ENCODE measurements at places on chromosomes 6 and 20.

GRCh38 chr6:34697904-34698559 lies 1.5 kb upstream of the ILRUN start:
- no peaks in the 10 kb centered on the region for H3K27me3 ChIP-seq
- no peak overlapping the region for H3K27ac ChIP-seq
- H3K36me3 ChIP-seq: no peaks in the 10 kb centered on the region
- DNase-seq: no peak
- H3K4me3 ChIP-seq: peak overlapping the region; percentile 97

DNA sequence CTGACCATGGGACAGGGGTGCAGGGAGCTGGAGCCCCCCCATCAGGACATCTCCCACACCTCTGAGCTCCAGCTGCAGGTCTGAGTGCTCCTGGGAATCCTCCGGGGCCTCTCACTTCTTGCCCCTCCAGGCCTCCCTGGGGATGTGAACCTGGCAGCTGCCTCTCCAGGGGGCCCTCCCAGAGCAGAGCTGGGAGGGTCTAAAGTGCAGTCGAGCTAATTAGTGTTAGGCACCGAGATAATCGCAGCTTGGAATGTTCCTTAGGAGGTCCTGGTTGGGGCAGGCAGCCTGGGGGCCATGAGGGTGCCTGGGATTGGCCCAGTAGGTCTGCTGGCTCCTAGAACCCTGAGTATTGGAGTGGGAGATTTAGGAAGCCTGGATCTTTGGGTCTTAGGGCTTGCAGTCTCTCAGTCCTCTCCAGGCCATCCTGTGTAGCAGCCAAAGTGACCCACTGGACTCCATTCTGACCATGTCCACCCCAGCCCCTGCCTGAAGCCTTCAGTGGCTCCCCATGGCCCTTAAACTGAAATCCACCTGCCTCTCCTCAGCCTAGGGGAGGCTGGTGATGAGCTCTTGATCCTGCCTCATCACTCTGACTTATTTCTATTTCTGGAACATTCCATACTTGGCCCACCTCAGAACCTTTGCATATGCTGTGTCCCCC lies 26.0 kb downstream of the CEBPB start:
- no peaks in the 10 kb centered on the region for H3K4me1 ChIP-seq
- DNase-seq: no peak
- H3K4me3 ChIP-seq: no peak overlapping the region
- no peaks in the 10 kb centered on the region for H3K27me3 ChIP-seq
- no peaks in the 10 kb centered on the region for H3K36me3 ChIP-seq

GRCh38 chr20:60365064-60365666 lies 406.9 kb downstream of the CDH26 start:
- H3K36me3 ChIP-seq: no peaks in the 10 kb centered on the region
- H3K27me3 ChIP-seq: no peaks in the 10 kb centered on the region
- no peak overlapping the region for H3K4me3 ChIP-seq
- H3K4me1 ChIP-seq: no peaks in the 10 kb centered on the region
- no peak overlapping the region for H3K27ac ChIP-seq

DNA sequence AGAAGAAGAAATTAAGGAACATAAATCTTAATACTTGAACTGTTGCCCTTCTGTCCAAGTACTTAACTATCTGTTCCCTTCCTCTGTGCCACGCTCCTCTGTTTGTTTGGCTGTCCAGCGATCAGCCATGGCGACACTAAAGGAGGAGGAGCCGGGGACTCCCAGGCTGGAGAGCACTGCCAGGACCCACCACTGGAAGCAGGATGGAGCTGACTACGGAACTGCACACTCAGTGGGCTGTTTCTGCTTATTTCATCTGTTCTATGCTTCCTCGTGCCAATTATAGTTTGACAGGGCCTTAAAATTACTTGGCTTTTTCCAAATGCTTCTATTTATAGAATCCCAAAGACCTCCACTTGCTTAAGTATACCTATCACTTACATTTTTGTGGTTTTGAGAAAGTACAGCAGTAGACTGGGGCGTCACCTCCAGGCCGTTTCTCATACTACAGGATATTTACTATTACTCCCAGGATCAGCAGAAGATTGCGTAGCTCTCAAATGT lies 17.1 kb downstream of the IRF4 start:
- no peaks in the 10 kb centered on the region for H3K4me1 ChIP-seq
- peaks cover 12% of the 10 kb centered on the region for H3K27me3 ChIP-seq
- no peak overlapping the region for H3K4me3 ChIP-seq
- no peaks in the 10 kb centered on the region for H3K36me3 ChIP-seq

DNA sequence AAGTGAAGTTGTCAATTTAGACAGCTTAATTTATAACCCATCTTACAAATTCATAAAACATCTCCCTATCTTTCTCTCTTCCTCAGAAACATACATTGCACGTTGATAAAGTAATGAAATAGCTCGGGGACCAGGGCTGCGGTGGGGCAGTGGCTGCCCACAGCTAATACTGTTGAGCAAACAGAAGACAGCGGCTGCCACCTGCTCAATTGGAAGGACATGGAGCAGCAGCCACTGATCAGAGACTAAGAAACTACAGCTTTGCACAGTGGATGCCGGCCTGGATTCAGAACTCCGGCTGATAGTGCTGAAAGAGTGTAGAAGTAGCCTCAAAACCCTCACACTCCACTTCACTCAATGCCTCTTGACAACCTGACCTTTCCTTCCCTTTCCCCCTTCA lies 157.9 kb upstream of the PDE10A start:
- H3K4me3 ChIP-seq: no peak overlapping the region
- H3K27me3 ChIP-seq: no peaks in the 10 kb centered on the region
- DNase-seq: no peak
- no peak overlapping the region for H3K27ac ChIP-seq
- H3K4me1 ChIP-seq: no peaks in the 10 kb centered on the region

DNA sequence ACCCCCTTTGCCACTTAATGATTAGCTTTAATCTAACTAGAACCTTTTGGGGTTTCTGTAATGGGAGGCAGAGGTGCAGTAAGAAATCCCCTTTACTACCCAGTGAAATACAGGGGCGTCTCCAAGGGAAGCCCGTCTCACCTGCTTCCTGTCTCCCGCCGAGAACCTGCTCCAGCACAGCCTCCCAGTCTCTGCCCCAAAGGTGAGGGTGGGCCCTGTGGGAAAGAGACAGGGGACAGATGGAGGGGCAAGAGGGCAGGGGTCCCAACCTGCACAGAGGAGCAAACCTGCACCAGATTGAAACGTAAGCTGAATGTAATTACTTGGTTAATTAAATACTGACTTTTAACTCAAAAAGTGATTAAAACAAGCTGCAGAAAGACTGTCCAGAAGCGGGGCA lies 474.2 kb upstream of the SULF2 start:
- no peaks in the 10 kb centered on the region for H3K36me3 ChIP-seq
- H3K4me1 ChIP-seq: no peaks in the 10 kb centered on the region
- no peak overlapping the region for H3K27ac ChIP-seq

DNA sequence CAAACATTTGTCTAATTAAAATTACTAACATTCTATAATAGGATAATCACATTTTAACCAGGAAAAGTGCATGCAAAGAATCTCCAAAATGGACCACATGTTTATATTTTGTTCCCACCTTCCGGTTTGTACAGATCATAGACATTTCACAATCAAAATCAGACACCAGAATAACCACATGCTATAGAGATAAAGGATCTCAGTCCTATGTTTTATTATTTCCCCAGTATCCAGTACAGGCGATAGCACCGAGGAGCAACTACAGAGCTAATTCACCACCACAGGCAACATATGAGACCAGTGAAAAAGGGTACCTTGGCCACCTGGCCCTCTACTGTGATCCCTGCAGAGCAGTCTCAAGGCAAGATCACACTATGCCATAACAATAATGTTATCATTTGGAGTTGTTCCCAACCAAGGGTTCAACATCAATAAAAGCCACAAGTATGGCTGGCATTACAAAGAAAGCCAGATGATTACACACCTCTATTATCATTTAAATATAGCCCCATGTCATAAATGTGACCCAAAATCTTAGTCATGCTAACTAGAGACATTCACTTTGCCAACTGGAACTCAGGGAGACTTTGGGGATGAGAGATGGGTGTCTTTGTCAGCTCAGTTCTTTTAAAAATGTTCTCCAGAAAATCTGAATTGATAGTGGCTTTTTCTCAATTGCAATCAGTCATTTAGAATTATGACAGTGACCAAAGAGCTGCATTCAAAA lies 46.7 kb downstream of the RALGAPA2 start:
- no peaks in the 10 kb centered on the region for H3K36me3 ChIP-seq
- peaks cover 27% of the 10 kb centered on the region for H3K4me1 ChIP-seq

DNA sequence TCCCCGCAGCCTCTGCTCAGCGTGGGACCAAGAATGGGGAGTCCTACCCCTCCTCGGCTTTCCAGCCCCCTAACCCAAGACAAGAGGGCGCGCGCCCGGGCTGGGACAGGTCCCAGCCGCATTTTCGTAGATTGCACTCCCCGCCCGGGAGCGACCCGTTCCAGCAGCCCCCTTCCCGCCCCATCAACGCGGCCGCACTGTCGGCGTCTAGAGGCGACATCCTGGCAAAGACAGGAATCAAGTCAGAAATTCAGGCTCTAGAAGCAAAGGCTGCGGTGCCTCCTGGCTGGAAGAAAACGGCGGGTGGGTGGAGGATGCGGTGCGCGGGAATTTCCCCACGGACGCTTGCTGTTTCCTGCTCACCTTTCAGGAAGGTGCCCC lies 957 bp downstream of the PROKR2 start:
- no peaks in the 10 kb centered on the region for H3K36me3 ChIP-seq
- DNase-seq: no peak
- peaks cover 8% of the 10 kb centered on the region for H3K27me3 ChIP-seq
- H3K4me1 ChIP-seq: no peaks in the 10 kb centered on the region
- H3K4me3 ChIP-seq: no peak overlapping the region

GRCh38 chr6:3621411-3621810 lies 130.1 kb downstream of the PXDC1 start:
- no peaks in the 10 kb centered on the region for H3K36me3 ChIP-seq
- peaks cover 7% of the 10 kb centered on the region for H3K27me3 ChIP-seq
- H3K4me1 ChIP-seq: no peaks in the 10 kb centered on the region
- no peak overlapping the region for H3K4me3 ChIP-seq

- H3K27ac ChIP-seq: no peak overlapping the region
Observed at GRCh38 chr6:52984247-52984646, 10.8 kb downstream of the GSTA4 start.

GRCh38 chr6:144899161-144899560 lies 614.0 kb downstream of the UTRN start:
- no peaks in the 10 kb centered on the region for H3K27me3 ChIP-seq
- DNase-seq: no peak
- no peak overlapping the region for H3K4me3 ChIP-seq
- H3K36me3 ChIP-seq: no peaks in the 10 kb centered on the region

DNA sequence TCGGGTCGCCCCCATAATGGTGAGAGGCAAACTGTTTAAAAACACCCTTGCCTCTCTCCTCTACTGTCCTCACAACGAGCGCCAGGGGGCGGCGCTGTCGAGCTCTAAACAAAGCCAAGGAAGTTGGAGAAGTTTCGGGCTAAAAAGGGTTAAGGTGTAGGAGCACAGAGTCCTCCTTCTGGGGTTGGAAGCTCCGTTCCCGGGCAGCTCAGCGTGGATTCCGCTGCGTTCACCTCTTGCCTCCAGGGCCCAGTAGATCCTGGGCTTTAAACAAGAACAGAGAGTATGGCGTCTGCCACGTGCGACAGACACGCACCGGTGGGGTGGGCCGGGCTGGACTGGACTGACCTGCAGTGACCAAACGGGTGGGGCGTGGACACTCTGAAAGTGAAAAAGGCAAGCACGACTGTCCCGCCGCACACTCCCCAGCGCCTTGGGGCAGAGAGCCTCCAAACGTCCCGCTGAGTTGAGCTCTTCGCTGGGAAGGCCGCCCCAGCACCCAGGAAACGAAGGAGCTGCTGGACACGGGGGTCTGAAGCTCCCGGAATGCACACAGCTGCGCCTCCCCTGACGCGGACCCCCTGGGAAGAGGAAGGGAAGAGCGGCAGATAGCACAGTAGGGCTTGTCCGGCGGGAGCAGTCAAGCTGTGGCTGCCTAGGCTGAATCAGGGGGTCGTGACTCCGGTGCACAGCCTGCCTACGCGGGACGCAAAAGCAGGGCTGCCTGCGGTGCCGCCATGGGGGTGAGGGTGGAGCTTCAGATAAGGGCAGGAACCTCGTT lies 1.6 kb upstream of the THBD start:
- H3K4me1 ChIP-seq: peaks cover 33% of the 10 kb centered on the region
- DNase-seq: peak; percentile 88
- peak overlapping the region; percentile 88 for H3K27ac ChIP-seq
- H3K4me3 ChIP-seq: peak overlapping the region; percentile 66
- H3K36me3 ChIP-seq: no peaks in the 10 kb centered on the region
- H3K27me3 ChIP-seq: peaks cover 4% of the 10 kb centered on the region

DNA sequence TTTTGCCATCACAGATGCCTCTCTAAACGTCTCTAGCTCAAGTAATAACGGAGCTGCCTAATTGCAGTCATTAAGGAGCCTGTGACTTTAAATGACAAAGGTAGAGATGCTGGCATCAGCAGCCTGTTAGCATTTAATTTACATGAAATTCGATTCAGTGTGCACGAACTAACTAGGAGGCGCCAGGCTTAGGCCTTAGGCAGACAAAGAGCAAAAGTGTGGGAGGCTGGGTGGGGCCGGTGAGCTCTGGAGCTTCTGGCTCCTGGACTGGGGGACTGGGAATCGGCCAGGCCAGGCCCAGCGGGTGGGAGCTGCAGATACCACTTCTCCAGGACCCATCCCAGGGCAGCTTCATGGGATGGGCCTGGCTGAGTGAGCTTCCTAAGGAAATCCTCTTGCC lies 170.0 kb upstream of the AGPAT4 start:
- no peak overlapping the region for H3K4me3 ChIP-seq
- no peaks in the 10 kb centered on the region for H3K27me3 ChIP-seq
- peaks cover under 1% of the 10 kb centered on the region for H3K4me1 ChIP-seq
- no peaks in the 10 kb centered on the region for H3K36me3 ChIP-seq

GRCh38 chr20:10539818-10540553 lies 104.9 kb downstream of the SLX4IP start:
- H3K4me1 ChIP-seq: no peaks in the 10 kb centered on the region
- no peak for DNase-seq
- no peaks in the 10 kb centered on the region for H3K27me3 ChIP-seq
- no peaks in the 10 kb centered on the region for H3K36me3 ChIP-seq

- no peak overlapping the region for H3K27ac ChIP-seq
- H3K4me3 ChIP-seq: no peak overlapping the region
- no peak for DNase-seq
- H3K4me1 ChIP-seq: no peaks in the 10 kb centered on the region
- peaks cover 76% of the 10 kb centered on the region for H3K27me3 ChIP-seq
Observed at GRCh38 chr6:29834564-29835436, 7.2 kb downstream of the HLA-G start.

DNA sequence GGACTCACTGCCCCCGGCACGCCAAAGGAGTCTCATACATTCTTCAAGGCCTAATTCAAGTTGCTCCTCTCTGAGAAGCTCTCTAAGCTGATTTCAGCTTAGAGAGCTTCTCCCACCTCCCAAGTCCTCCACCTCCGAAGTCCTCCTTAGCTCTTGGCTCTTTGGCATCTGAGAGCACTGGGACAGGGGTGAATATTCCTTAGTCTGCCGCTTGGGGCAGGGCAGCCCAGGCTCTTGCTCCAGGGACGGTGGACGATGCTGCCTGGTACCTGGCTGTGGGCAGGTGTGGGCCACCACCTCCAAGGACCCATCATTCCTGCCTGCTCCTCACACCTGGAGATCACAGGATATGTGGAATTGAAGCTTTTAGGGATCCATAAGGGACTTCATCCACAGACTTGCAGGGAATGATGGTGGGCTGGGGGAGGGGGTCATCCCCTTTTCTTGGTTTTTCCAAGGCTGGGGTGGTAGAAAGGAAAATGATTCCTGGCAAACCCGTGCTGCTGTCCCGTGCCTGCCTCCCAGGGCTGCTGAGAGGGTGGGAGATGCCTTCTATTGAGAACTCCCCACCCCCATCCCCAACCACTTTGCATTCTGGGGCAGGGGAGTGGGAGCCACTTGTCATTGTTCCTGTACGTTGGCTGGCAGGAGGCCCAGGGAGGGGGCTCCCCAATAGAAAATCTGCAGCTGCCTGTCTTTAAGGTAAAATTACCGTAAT lies 57.4 kb downstream of the ARHGAP40 start:
- H3K27ac ChIP-seq: no peak overlapping the region
- no peaks in the 10 kb centered on the region for H3K36me3 ChIP-seq
- H3K4me3 ChIP-seq: no peak overlapping the region
- no peaks in the 10 kb centered on the region for H3K27me3 ChIP-seq

All from heart left ventricle (tissue), 16 donors.